Activated CD4-positive, alpha-beta T cell treated with anti-CD3 and anti-CD28 coated beads, Interleukin-2, amount 10 ng/mL, durations not matched to agents 7 days and 5 days (primary cell): ENCODE measurements at places on chromosomes 6 and 20. TPM values are rescaled to one million over a fixed set of nuclear protein-coding genes. Genes with fewer than 3 reads are reported as not detected.

Gene GSTA2
- not detected for total RNA-seq

- H3K4me1 ChIP-seq = peaks cover 2% of the 10 kb centered on the region
- no peak overlapping the region for H3K27ac ChIP-seq
- no peaks in the 10 kb centered on the region for H3K36me3 ChIP-seq
- H3K27me3 ChIP-seq = peaks cover 39% of the 10 kb centered on the region
These were observed 27.6 kb upstream of the CDKN1A start for GRCh38 chr6:36650848-36651478.

Gene SCUBE3
- not detected for total RNA-seq

Gene ECI2
- 25.8 TPM for total RNA-seq

- H3K27me3 ChIP-seq = no peaks in the 10 kb centered on the region
- no peak for DNase-seq
- H3K4me3 ChIP-seq = no peak overlapping the region
- H3K36me3 ChIP-seq = no peaks in the 10 kb centered on the region
- no peak overlapping the region for H3K27ac ChIP-seq
These were observed 188.2 kb upstream of the ASCC3 start for GRCh38 chr6:101069191-101069795.
